ENCODE measurements at places on chromosomes 6 and 20. TPM values are rescaled to one million over a fixed set of nuclear protein-coding genes. Genes with fewer than 3 reads are reported as not detected.

The ECT2L gene
- polyA plus RNA-seq: 0.42 TPM

The LINC00237 gene
- polyA plus RNA-seq: not detected

The CFAP206 gene
- 3.2 TPM for polyA plus RNA-seq

The CLPSL2 gene
- polyA plus RNA-seq: 0.53 TPM

The GPR63 gene
- 2.7 TPM for polyA plus RNA-seq

The NKX2-2 gene
- polyA plus RNA-seq: not detected

The APCDD1L gene
- 19.2 TPM for polyA plus RNA-seq

The RAET1G gene
- 1.7 TPM for polyA plus RNA-seq

The OLIG3 gene
- not detected for polyA plus RNA-seq

The SLC17A3 gene
- polyA plus RNA-seq: 1.2 TPM

The BNIP5 gene
- 0.11 TPM for polyA plus RNA-seq

The ZSCAN31 gene
- 8.7 TPM for polyA plus RNA-seq

The CRISP2 gene
- 0.07 TPM for polyA plus RNA-seq

The BPIFA1 gene
- polyA plus RNA-seq: not detected

The PRR18 gene
- polyA plus RNA-seq: 0.22 TPM

The TNFRSF6B gene
- polyA plus RNA-seq: 2.2 TPM

The GGTLC1 gene
- not detected for polyA plus RNA-seq

The BTNL2 gene
- polyA plus RNA-seq: 1.9 TPM

The ADAM33 gene
- polyA plus RNA-seq: 7.7 TPM

The BMP5 gene
- 6.6 TPM for polyA plus RNA-seq

The KAT14 gene
- polyA plus RNA-seq: 31.8 TPM

The TBX18 gene
- 10.1 TPM for polyA plus RNA-seq

The TFAP2A gene
- 31.7 TPM for polyA plus RNA-seq

The ZBTB46 gene
- polyA plus RNA-seq: 15.5 TPM

The L3MBTL1 gene
- polyA plus RNA-seq: 29.9 TPM

The TRIM10 gene
- polyA plus RNA-seq: 0.29 TPM

The COL11A2 gene
- 4.2 TPM for polyA plus RNA-seq

The GABRR2 gene
- polyA plus RNA-seq: 3.5 TPM

The OR2J3 gene
- not detected for polyA plus RNA-seq

The DNMT3B gene
- polyA plus RNA-seq: 8.1 TPM

The FERMT1 gene
- 3.6 TPM for polyA plus RNA-seq

The POU3F2 gene
- 0.11 TPM for polyA plus RNA-seq

The VAPB gene
- 51.8 TPM for polyA plus RNA-seq

The CDSN gene
- not detected for polyA plus RNA-seq

The FRS3 gene
- 6.6 TPM for polyA plus RNA-seq

The OXT gene
- polyA plus RNA-seq: 1.5 TPM

The MEI4 gene
- 1.6 TPM for polyA plus RNA-seq

The MAFB gene
- polyA plus RNA-seq: 144 TPM

The SLC17A1 gene
- 24.6 TPM for polyA plus RNA-seq
